Cardiac septum (tissue), 1 donor: ENCODE measurements at places on chromosomes 6 and 20. TPM values are rescaled to one million over a fixed set of nuclear protein-coding genes. Genes with fewer than 3 reads are reported as not detected.

CD93 gene
- total RNA-seq = 40.3 TPM

GRCh38 chr6:47057830-47058540, 15.9 kb upstream of the ADGRF1 start:
- DNase-seq = no peak

TSHZ2 gene
- 7.5 TPM for total RNA-seq

GRCh38 chr6:22025468-22026163, 271.2 kb downstream of the PRL start:
- DNase-seq = no peak

- no peak for DNase-seq
Observed at GRCh38 chr6:27091661-27092315, 155.7 kb upstream of the PRSS16 start.

DNA sequence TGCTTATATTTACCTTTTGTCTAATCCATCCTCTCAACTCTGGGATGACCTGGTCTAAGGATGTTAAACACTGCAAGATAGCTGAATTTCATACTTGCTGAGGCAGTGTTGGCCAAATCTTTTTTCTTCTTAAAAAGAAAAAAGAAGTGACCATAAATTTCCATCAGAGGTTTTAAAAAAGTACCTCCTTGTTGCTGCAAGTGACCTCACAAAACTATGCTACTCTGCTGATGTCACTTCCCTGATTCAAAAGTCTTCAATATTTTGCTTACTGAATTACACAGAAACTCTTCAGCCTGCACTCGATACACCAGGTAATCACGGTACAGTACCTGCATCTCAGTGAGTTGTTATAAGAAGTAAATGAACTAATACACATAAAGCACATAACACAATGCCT, 107.2 kb upstream of the PRDM1 start:
- DNase-seq = no peak

DNA sequence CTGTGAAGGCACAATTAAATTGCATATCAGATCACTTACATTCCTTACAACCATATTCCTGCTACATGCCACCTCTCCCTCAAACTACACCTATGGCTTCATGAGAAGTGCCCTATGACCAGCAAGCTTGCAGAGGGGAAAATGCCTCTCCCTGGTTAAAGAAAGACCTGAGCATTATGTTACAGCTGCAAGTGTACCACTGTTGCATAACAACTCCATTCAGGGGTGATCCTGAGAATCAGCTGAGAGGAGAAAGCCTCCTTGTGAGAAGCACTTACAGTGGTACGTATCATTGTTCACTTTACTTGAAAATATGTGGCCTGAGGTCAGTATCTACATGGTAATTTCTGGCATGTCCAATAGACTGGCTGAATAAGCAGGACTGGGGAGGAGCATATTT, 20.0 kb downstream of the PDSS2 start:
- DNase-seq = no peak

DNA sequence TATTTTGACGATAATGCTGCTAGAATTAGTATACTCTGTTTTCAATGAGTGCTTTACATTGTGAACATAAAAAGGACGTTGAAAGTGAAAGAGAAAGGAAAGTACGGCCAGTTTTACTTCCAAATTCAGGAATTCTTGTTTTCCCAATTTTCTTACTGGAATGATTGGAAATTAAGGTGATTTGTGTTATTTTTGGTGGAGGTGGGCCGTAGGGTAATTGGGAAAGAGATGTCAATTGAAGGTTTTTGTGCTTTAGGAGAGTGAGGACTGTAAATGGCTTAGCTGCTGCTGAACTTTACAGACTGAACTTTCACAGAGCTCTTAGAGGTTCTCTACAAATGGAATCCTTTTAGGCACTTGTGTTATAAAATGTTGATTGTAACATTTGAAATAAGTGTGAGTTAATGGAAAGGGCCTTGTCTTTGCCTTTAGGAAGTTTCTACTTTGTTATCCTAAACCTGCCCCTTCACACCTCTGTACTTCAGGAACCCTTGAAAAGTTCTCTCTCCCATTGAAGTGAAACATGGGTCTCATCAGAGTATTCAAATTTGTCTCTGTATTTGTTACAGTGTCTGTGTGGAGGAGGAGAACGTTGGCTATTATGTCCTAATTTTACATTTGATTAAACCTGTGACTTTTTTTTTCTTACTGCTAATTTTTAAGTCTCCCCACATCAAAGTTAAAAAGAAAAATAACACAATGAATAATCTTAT, 256.4 kb downstream of the ARID1B start:
- DNase-seq = no peak

DNA sequence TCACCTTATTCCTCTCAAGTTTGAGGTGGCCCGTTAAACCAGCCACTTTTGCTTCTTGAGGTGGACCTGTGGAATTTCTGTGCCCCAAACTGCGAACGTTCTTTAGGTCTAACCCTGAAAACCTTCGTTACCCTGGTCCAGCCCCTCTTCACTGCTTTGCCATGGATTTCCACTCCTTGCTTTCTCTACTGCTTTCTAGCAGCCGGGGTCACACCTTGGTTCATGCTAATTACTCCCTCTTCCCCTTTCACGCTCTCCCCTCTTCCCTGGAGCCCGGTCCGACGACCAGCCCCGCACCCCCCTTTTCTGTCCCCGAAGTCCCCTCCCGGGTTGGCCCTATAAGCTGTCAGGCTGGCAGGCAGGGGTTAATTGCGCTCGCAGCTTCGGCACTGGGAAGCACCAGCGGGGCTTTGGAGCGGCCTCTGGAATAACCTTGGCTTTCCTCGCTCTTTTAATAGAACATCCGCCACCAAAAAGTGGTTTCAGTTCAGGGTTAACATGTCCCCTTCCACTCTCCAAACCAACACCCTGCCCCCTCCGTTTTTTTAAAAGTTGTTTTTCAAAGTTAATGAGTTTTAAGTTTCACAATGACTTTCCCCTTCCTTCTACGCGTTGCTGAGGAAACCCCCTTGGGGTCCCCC, 1.4 kb upstream of the HIVEP1 start:
- peak; percentile 88 for DNase-seq

DNA sequence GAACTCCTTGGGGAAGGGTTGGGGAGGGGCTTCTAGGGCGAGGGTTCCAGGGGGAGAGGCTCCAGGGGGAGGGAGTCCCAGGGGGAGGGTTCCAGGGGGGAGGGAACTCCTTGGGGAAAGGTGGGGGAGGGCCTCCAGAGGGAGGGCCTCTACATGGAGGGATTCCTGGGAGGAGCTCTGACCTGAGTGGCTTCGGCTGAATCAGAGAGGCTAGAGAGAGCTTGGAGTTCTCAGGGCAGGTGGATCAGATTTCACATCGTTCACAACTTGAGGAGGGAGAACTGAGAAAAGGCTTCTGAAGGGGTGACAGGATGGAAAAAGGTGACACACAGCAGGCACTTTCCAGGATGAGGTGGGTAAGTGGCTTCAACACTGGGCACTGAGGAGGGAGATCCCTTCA, 49.1 kb downstream of the DAAM2 start:
- DNase-seq = no peak

- DNase-seq = no peak
Observed at GRCh38 chr6:130134582-130134981, 88.2 kb downstream of the SAMD3 start.

DLK2 gene
- total RNA-seq = 2.9 TPM

DNA sequence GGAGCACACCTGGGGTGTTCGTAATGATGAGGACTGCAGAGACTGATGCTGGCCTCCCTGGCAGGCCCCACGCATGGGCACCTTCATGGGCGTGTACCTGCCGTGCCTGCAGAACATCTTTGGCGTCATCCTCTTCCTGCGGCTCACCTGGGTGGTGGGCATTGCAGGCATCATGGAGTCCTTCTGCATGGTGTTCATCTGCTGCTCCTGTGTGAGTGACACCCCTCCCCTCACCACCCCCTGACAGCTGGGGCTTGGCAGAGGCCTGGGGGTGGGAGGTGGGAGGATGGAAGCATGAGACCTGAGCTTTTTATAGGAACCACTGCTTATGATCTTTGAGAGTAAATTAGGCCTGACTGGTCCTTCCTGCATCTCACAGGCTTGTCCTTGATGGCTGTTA, 6.7 kb downstream of the SLC12A5 start:
- no peak for DNase-seq

DNA sequence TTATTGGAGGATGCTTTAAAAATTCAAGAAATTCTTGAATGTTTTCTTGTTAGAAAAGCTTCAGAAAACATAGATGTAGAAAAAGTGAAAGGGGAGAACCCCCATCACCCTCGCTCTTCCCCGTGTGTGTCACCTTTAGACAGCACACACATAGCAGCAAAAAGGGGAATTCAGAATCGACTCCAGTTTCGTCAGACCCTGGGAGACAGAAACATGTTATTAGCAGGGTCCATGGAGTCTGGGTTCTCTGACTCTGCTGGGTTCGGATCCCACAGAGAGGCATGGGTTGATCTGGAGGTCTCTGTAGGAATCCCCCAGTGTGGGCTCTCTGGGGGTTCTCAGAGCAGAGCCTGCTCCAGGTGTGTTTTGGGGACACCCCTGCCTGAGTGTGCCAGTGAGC, 43.7 kb downstream of the ARHGAP40 start:
- no peak for DNase-seq

PKHD1 gene
- total RNA-seq = 0.03 TPM

GRCh38 chr20:22763257-22763906, 179.0 kb upstream of the FOXA2 start:
- peak; percentile 84 for DNase-seq

GRCh38 chr6:167293088-167293589, 2.0 kb downstream of the UNC93A start:
- DNase-seq = no peak

GRCh38 chr6:107832151-107833056, 8.3 kb upstream of the SCML4 start:
- DNase-seq = no peak

DNA sequence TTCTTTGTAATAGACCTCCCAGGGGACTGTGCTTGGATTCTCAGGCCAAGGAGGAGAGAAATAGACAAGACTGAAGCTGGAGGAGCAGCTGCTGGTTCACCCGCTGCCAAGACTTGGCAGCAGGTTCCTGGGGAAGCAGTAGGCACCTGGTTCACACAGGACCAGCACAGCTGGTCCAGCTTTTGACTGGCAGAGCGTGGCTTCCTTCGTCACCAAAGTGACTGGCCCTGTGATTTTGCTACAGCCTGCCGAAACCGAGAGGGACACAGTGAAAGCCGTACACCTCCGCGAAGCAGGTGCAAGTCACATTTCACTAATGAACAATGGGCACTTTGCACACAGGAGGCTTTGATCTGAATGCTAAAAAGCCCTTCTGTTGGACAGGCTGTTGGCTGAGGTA, 199.0 kb downstream of the RNF144B start:
- DNase-seq = no peak

PARD6B gene
- total RNA-seq = 3.7 TPM

CTCFL gene
- total RNA-seq = not detected

- no peak for DNase-seq
Observed at GRCh38 chr6:170162775-170163404, 128.0 kb downstream of the DLL1 start.

GRCh38 chr6:51778666-51779065, 308.7 kb downstream of the PKHD1 start:
- no peak for DNase-seq

GRCh38 chr6:53032849-53033248, 32.4 kb upstream of the FBXO9 start:
- DNase-seq = no peak

- DNase-seq = no peak
Observed at GRCh38 chr6:94721459-94721858, 855.9 kb upstream of the MANEA start.

C20orf144 gene
- total RNA-seq = not detected

- DNase-seq = no peak
Observed at GRCh38 chr6:48086187-48086586, 24.8 kb downstream of the PTCHD4 start.

GRCh38 chr20:3916364-3916763, 27.2 kb downstream of the PANK2 start:
- no peak for DNase-seq

ANKEF1 gene
- 1.3 TPM for total RNA-seq

DNA sequence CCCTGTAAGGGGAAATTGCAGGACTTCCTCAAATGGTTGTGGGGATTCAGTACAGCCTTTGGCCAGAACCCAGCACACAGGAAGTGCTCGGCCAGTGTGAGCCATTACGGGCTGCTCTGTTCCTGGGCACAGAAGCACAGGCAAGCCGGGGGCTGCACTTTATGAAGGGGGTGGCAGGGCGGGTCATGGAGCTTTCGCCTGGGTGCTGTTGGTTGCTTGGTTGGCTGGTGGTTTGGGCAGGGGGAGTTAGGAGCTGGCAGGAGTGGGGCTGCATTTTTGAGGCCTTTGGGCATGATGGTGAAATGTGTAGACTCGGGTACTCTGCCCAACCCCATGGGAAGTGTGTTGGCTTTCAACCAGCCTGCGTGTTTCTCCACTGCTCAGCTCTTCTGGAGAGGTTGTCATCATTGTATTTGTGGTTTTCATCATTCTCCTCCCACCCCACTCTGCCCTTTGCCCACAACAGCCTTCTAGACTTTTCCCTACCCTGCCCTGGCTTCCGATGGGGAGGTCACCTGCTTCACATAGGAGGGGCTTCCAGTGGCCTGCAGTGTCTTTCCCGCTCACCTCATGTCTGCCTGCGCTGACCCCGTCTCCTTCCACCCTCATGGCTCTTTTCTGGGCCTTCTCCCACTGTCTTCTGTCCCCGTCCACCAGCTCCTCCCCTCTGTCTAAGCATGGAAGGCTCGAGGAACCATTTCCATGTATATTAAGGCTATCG, 16.1 kb upstream of the RBM38 start:
- peak; percentile 92 for DNase-seq

- no peak for DNase-seq
Observed at GRCh38 chr6:15551798-15552197, 111.0 kb downstream of the DTNBP1 start.

DNA sequence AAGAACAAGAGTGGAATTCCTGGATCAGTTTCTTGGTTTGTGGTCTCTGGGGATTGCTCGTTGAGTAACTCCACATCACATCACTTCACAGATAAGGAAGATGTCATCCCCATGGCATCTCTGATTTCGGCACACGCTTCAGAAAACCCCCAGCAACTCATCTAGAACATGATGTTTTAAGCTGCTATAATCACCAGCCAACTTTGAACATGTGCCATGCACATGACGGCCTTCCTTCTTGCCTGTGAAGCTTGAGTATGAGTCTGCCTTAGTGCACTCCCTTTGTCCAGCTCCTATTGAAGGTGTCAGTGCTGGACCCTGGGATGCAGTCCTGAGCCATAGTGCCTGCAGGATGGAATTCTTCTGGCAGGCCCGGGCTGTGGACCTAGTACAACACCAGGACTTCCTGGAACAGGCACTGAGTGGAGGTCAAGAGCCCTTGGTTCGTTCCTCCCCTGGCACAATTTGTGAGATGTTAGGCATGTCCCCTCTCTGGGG, 231.5 kb upstream of the SUPT3H start:
- DNase-seq = no peak

DNA sequence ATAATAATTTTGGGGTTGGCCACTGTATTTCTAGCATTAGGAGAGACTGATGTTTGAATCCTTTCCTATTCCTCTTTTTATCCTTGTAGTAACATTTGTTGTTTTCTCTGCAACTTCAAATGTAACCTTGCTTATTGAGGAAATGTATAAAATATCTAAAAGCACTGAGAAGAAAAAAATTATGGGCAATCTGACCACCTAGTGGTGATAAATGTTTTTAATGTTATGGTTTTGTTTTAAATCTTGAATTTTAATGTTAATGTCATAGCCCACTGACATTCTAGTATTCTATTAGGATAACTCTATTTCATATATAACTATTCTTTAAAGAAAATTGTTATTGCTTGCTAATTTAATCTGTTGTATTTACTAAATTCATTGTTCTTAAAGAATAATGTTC, 134.4 kb downstream of the FARS2 start:
- no peak for DNase-seq

ZFP64 gene
- total RNA-seq = 6.3 TPM

GRCh38 chr6:72553531-72554511, 68.0 kb upstream of the KCNQ5 start:
- DNase-seq = no peak

NR2E1 gene
- 0.08 TPM for total RNA-seq

F13A1 gene
- 50.9 TPM for total RNA-seq
